Regular cardiac myocyte (primary cell): ENCODE measurements at places on chromosomes 7 and 10. TPM values are rescaled to one million over a fixed set of nuclear protein-coding genes. Genes with fewer than 3 reads are reported as not detected.

The DUS4L gene
- 6.2 and 8.1 TPM in 2 replicates for total RNA-seq

The LARP4B gene
- 16.1 and 32.0 TPM in 2 replicates for total RNA-seq

The CPA4 gene
- 24.3 and 61.4 TPM in 2 replicates for total RNA-seq

The NHLRC2 gene
- total RNA-seq = 10.1 and 11.5 TPM in 2 replicates

The SUGCT gene
- 9.0 and 17.8 TPM in 2 replicates for total RNA-seq
